ENCODE measurements at places on chromosomes 2 and 18.

- DNase-seq: no peak
These were observed 380.5 kb upstream of the SPRED2 start for GRCh38 chr2:65812887-65813286.

DNA sequence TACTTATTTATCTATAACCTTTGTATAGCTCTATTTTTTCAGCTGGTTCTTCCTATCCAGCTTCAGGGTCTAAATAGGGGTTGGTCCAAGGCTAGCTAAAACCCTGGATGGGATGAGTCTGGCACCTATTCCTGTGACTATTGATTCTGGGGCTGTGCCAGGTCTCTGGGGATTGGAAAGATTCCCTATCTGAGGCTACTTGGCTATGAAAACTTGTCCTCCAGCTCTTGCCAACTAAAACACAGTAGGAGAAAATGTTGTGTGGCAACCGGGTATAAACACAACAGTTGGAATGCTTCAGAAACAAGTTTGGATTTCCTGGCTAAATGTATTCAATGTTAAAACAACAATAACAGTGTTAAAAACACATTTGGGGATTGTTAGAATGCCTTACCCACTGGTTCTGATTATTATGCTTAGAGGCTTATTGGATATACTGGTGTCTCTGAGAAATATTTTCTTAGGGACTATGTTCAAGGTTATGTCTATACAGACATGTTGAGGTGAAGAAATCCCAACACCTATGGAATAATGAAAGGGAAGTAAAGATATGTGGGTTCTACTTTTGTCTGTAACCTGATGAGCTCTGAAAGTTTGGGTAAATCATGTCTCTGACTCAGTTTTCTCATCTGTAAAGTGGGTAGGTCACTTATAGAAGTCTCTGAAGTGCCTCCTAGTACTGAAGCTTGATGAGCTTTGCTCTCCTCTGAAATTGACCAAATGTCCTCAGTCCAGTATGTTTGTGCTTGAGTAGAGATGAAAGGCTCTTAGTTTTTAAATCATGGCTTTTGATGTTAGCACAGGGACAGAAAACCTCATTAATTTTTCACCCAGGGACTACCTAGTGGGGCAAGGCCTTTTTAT lies 460.7 kb downstream of the MTX2 start:
- peak; percentile 17 for DNase-seq

GRCh38 chr2:234689911-234690379 lies 193.1 kb upstream of the ARL4C start:
- peak; percentile 32 for DNase-seq

GRCh38 chr18:3139406-3139805 lies 80.4 kb downstream of the MYOM1 start:
- no peak for DNase-seq

DNA sequence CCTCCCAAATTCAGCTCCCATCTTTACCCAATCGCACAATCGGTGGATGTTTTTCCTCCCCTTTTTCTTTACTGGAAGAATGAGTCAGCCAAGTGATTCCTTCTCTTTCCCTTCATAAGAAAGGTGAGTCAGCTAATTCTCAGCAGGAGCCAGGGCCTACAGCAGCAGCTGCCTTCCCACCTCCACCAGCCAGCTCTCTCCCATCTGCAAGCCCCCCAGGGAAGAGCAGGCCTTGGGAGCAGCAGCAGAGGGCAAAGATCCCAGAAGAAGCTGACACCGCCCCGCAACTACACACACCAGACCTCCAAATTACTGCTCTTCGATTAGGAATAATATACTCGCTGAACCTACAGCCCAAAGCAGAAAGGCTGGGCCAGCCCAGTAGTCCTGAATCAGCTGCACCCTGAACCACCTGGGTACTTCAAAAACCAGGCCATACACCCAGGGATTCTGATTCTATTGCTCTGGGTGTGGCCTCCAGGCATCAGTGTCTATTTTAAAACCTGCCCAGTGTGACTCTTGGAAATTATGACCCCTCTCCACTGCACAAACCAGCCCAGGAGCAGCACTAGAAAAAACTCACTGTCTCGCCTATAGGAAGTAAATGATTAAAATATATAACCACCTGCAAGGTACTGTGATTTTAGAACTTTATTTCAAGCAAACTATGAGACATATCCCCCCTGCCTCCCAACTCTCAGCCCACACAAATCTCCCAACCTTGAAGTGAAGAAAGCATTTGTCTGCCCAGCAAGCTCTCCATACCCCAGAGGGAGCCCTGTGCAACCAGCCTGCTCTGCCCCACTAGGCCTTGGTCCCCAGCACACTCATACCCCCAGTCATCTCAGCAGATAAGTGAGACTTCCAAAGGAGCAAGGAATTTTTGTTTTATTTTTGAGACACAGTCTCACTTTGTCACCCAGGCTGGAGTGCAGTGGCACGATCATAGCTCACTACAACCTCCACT lies 7.3 kb downstream of the SFXN5 start:
- peak; percentile 57 for DNase-seq

DNA sequence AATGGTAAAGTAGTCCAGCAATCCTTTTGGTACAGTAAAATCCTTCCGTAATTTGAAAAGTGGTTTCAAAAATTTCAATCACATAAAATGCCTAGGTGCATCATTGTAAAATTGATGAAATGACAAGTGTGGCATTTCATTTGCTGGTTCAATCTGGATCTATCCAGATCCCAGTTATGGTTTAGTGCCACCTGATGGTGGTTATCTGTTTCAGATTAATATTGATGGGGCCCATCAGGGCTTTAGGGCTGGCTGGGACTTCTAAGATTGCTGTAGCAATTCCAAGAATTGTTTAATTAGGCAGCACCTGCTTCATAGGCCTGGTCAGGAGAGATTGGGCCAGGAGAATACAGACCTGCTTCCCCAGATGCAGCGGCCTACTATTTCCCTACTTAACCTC lies 55.5 kb upstream of the PIK3C3 start:
- peak; percentile 48 for DNase-seq

DNA sequence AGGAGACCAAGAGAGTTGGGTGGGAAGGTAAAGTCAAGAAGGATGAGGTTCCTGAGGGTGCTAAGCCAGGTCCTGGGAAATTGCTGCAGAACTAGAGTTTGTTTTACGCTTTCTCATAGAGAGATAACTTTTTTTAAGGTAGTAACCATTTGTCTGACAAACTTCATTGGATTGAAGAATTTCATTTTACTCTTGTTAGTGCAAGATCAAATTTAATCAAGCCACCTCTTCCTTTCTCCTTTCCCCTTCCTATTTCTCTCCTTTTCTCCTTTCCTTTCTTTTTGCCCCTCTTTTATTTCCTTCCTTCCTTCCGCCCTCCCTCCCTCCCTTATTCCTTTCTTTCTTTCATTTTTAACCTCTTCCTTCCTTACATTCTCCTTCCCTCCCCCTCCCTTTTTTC lies 65.4 kb downstream of the RDH14 start:
- no peak for DNase-seq

DNA sequence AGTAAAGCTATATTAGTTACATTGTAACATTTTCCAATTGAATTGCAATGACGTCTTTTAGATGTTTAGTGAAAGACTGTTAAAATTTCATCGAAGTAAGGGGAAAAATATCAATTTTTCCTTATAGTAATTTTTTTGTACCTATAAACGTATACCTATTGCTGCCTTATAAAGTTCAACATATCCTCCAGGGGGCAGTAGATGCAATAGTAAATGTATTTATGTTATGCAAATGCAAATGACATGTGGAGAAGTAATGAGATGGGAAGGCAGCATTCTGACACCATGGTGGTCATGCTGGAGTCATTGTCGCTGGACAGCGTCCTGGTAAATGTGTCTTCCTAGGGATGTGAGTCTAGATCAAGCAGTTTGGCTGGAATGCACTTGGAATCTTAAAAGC lies 38.7 kb downstream of the MSTN start:
- DNase-seq: peak; percentile 76

DNA sequence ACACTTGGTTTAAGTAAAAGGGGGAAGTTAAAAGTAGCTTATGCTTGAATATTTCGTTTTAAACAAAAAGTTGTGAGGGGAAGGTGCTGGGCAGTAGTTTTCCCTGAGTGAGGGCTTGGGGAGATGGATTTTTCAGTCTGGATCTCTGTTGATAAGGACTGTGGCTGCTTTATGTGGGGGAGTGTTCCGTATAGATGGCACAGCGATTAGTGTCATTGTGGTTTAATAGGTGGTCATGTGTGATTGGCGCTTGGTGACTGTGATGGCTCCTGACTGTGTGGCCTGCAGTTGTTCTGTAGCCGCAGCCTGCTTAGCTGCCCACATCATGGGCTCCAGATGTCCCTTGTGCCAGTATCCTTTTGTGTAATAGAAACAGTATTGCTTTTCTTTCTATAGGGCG lies 156.2 kb downstream of the WDSUB1 start:
- no peak for DNase-seq

- DNase-seq: peak; percentile 64
These were observed 20.2 kb upstream of the TUBB6 start for GRCh38 chr18:12287684-12288402.

- peak; percentile 95 for DNase-seq
These were observed at the start of gene DPYSL5 for GRCh38 chr2:26847655-26848335. DPYSL5 (plus strand) TSS chr2:26848132; CDS start chr2:26898500, 50,368 bp downstream.

DNA sequence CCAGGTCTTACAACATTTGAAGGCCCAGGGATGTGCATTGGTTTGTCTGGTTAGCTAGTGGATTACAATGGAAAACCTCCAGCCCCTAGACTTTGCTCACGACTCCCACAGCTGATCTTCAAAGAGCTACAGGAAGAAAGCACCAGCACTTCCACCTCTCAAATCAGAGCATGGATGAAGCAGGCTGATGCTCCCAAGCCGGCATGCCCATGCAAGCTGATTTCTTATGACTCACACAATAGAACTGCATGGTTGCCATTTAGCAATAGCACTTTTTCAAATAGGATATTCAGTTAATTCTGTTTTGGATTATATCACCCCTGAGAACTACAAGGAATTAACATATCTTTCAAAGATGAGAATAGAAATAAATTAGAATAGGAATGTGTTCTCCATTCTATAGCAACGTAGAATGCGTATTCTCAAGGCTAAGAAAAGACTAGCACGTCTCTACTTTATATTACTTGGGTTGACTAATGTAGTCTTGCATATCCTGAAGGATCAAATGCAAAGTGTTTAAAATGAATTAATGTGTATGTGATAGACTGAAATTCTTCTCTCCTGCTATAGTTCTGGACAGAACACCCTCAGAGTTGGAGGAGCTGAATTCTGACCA lies 292.4 kb downstream of the TRIB2 start:
- DNase-seq: no peak

DNA sequence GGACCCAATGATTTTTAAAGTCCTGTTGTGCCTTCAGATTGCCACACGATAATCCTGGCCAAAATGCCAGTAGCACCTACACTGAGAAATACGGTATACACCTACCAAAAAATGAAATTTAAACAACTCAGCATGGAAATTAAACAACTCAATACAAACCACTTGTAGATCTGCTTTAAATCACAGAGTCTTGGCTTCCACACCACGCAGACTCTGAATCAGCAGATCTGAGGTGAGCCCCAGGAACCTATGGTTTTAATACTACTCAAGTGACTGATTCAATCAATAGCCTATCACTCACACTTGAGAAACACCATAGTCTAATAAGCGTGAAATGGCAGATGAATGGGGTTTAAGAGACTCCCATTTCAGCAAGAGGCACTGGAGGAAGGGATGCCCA lies 46.9 kb downstream of the MAP4K3 start:
- DNase-seq: no peak

DNA sequence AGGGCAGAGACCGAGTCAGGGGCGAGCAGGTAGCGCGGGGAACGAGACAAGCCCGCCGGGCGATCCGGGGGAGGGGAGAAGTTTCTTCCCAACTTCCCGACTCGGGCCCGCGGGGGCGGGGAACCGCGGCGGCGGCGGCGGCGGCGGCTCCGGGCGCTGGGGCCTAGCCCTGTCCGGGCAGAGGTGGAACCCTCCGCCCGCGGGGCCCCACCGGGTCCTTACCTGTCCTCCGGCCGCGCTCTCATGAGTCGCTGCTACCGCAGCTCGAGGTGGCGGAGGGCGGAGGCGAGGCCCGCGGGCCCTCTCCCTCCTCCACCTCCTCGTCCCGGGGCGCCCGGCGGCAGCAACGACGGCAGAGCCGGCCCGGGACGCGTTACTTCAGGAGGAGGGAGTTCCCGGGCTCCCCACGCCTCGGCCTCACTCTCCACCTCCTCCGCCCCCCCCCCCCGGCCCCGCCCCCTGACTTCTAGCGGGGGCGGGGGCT lies at the start of gene YES1:
Gene YES1, minus strand, starts transcription at position 351 of the 484 bp plus-strand sequence. CDS start 55,415 bp downstream, outside the sequence.
- no peak for DNase-seq

DNA sequence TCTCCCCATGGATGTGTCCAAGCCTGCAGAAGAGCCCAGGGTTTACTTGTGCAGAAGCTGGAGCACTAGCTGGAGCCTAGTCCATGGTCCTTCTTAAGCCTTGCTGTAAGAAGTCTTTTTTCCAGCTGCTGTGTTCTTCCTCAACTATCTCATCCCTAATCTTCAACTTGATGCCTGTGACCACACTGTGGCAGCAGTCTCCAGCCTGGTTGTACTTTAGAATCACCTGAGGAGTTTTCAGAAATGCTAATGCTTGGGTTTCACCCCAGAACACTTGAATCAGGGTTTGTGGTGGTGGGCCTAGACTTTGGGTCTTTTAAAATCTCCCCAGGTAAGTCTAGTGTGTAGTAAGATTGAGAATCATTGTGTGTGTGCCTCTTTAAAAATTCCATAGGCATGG lies 173.6 kb downstream of the ADCYAP1 start:
- DNase-seq: peak; percentile 42

GRCh38 chr2:96584017-96584416 lies 47.5 kb downstream of the ARID5A start:
- DNase-seq: no peak

DNA sequence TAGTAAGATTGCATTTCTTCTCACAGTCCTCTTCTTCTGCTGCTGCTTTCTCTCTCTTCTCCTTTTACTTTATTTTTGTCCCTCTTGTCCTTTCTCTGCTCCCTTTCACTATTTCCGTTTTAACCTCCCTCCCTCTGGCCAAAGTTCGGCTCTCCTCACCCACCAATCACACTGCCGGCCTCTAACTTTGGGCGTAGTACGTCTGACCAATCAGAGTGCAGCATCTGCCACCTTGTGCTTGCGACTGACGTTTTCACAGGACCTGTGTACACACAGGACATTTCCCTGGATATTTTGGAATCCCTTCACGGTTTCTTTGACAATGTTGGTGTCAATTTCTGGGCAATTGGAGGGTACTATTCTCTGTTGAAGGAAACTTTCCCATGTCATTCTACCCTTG lies 22.6 kb upstream of the ICOS start:
- DNase-seq: peak; percentile 20

GRCh38 chr2:210277133-210277532 lies 37.8 kb downstream of the MYL1 start:
- DNase-seq: no peak

GRCh38 chr18:56987236-56987635 lies 159.7 kb upstream of the BOD1L2 start:
- DNase-seq: no peak

DNA sequence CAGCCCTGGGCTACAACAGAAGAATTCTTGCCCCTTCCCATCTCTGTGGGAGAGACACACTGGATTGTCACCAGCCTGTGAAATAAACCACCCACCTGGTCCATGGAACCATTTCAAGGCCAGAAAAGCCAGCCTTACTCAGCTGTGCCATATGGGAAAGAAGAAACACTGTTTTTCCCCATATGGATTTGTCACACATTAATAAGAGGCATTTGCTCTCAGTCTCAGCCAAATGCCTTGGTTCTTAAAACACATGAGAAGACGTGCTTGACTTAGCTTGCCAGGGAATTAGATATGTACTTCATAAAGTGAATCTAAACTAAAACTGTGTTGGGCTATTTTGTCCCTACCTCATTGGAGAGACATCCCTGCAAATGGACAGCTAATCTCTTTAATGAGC lies 308.6 kb upstream of the TNP1 start:
- no peak for DNase-seq

- DNase-seq: peak; percentile 11
These were observed 43.5 kb downstream of the CYP27C1 start for GRCh38 chr2:127176371-127177311.

- DNase-seq: no peak
These were observed 2.7 kb downstream of the YPEL5 start for GRCh38 chr2:30149513-30149912.
